ENCODE measurements at places on chromosomes 1 and 21.
A peak's percentile ranks its signal among the peaks of the same experiment; 100 is the strongest.

DNA sequence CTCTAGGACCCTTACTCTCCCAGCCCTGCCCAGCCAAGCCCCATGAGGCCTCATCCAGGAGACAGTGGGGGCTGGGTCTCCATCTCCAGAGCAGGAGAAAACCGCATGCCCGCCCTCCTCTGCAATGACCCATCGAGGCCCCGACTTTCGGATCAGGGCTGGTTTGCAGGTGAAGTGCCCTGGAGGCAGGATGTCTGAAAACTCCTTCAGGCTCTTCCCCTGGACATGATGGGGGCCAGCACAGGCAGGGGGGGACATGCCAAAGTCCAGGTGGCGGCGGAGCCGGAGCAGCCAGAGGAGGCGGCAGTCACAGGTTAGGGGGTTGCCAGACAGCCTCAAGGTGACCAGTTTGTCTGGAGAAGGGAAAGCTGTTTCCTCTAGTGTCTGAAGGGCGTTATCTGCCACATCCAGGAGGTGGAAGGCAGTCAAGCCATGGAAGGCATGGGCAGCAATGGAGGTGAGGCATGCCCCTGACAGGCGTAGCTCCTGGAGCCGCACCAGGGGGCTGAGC is 3.9 kb downstream of the LINGO4 start:
- no peak for DNase-seq

DNA sequence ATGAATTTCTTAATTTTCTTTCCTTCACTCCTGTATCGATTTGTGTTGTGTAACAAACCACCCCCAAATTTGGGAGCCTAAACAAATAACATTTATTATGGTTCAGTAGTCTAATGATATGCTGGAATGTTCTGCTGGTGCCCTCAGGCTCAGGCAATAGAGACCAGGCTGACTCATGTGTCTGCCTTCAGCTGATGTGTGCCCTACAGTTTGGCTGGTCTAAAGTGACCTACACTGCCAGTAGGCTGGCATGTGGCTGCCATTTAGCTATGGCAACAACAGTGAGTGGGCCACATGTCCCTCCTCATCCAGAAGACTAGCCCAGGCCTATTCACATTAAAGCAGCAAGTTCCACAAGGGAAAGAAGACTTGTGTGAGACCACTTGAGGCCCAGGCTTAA is 115.8 kb downstream of the PTPRC start:
- no peak for DNase-seq

- DNase-seq: no peak
Observed at GRCh38 chr21:45141507-45141906, 67.1 kb downstream of the ADARB1 start.

GRCh38 chr1:198167436-198167934 is 10.7 kb downstream of the NEK7 start:
- DNase-seq: peak; percentile 74

DNA sequence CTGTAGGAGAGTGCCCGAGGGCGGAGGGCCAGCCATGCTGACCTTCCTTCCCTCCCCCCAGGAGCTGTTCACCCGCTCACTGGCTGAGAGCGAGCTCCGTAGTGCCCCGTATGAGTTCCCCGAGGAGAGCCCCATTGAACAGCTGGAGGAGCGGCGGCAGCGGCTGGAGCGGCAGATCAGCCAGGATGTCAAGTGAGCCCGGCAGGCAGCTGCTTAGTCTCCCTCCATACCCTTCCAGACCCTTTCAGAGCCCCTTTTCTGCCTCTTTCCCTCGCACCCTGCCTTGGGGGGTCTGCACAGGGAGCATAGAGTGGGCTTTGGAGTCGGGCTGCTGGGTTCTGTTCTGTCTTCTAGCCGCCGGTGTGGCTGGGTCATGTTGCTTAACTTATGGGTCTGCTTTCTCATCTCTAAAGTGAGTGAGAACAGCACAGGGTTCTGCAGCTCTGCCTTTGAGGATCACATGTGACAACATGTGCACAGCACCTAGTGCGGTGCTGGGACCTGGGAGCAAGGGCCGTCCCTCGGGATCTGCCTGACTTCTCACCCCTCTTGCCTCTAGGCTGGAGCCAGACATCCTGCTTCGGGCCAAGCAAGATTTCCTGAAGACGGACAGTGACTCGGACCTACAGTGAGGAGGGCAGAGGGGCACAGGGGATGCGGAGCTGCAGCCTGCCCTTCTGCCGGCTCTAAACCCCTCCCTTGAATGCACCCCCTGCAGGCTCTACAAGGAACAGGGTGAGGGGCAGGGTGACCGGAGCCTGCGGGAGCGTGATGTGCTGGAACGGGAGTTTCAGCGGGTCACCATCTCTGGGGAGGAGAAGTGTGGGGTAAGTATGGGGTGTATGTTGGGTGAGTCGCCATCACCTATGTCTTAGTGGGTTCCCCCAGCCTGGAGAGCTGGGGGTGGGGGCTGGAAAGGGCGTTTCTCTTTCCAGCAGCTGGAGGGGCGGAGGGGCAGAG is 6.2 kb downstream of the AMPD2 start:
- no peak for DNase-seq

- DNase-seq: no peak
Observed at GRCh38 chr21:19049567-19049966, 646.0 kb upstream of the TMPRSS15 start.

DNA sequence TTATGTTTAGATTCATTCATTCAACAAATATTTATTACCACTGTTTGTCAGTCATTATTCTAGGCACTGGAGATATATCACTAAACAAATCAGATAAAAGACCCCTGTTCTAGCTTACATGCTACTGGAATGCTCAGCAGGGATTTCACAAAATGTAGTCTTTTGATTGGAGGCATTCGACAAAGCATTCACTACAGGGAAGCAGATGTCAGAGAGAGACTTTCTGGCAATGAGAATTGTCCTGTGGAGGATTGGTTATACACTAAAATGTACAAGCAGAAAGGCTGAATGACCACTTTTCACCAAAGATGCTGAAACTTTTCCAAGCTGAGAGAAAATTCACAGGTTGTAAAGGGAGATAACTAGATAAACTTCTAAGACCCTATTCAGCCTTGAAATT is 57.7 kb downstream of the SCMH1 start:
- DNase-seq: no peak

- DNase-seq: no peak
Observed at GRCh38 chr1:160169553-160170399, 18.4 kb downstream of the ATP1A4 start.

GRCh38 chr1:77282187-77282865 is 507 bp downstream of the AK5 start:
- peak; percentile 76 for DNase-seq

DNA sequence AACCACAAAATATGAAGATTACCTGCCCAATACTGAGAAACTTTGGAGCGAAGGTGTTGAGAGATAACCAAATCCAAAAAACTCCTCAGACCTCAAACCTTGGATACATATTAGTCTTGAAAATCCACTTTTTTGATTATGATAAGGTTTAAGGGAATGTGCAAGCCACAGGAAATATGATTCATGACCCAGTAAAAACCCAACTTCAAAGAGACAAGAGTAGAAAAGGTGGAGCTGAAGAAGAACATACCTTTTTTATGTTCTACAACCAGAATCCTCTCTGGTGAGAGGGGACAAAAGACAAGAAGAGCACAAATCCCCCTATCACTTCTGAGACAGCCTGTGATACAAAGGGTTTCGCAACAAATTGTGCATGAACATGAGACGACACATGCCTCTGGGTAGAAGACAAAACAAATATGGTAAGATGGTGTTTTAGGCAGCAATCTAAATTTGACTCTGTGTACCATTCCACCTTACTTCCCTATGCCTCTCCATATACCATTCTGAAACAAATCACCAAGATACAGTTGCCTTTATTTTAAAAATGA is 37.3 kb downstream of the COL24A1 start:
- no peak for DNase-seq

- DNase-seq: no peak
Observed at GRCh38 chr1:222911866-222912265, 97.0 kb downstream of the DISP1 start.

DNA sequence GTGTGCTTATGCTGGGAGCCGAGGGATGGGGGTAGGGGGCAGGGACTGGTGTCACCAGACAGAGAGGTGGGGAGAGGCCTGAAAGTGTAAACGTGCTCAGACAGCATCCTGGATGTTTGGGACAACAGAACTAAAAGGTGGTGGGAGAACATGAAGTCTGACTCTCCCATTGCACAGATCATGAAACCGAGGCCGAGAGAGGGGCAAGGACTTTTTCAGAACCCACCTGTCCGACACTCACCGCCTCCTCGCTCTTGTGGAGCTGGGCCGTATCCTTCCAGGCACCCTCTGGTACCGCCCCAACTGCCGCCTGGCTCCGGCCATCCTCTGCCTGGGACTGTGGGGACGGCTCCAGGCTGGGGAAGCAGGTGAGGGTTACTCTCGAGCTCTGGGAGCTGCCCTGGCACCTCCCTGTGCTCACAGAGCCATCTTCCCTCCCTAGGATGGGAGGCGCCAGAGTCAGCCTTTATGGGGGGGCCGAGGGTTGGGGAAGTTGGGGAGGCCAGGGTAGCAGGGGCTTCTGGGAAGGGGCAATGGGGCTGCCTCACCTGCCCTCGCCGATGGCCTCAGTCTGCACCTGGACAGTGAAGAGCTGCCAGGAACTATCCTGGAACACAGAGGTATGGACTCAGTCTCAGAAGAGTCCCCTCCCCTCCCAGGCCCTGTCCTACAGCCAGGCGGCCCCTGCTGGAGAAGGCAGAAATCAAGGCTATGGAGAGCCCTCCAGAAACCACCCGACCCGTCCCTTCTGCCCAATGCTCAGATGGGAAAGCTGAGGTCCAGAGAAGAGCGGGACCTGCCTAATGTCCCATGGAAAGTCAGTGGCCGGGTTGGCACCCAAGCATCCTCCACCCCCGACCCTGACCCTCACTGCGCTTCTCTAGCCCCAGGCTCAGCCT is 7.0 kb downstream of the ATP13A2 start:
- no peak for DNase-seq

DNA sequence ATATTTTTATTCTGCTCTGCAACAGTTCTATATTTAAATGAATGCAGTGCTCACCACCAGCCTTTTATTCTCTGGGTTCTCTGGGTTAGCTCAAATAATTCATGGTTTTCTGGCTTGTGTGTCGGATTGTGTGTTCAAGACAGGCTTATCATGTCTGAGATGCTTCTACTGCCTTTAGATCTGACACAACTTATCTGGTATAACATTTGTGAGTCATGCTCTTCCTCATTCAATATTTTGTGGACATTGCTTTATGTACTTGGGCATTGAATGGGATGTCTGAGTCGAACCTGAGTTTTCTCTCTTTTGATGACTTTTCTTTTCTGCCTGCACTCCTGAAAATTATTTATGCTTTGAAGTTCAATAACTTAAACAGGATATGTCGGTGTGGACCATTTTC is 17.6 kb upstream of the PKP1 start:
- no peak for DNase-seq

DNA sequence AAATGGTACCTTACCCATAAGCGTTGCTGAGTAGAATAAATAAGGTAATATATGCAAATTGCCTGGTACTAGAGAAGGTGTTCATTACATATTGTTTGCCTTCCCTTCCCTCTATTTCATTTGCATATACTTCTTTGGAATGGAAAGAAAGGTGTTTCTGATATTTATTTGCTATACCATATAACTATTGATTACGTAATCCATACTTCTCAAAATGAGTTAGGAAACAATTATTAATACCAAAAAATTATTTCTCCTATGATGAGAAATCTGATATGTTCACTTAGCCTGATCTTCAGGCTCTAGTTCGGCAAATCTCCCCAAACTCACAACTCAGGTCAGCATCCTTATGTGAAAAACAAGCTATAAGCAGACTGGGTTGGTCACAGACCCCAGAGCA is 119.3 kb downstream of the DAB1 start:
- DNase-seq: no peak

DNA sequence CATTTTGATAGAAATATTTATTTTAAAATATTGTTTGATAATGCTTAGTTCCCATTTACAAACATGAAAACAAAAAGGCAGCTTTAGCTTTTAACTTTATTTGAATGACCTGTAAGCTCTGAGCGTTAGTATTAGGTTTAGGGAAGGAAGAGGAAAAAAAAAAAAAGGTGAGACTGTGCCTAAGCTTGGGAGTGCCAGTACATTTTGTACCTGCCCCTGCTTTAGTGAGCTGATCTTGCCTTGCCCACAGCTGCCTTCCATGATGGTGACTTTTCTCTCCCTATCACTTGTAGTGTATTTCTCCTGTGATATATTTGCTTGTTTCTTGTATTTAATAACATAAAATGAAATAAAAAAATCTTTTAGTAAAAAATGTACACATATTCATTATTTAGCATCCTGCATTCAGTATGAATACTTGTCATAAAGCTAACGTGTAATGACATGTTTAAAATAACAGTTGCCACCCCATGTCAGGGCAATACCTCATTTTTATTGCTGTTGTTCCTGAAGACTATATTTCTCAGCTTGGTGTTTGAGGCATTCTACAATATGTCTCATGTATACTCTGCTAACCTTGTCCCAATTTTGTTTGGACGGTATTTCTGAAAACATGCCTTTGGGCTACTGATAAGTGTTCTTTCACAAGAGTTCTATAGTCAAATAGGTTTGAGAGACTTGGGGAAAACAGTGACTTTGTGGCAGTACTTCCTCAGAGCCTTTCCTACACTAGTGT is 76.3 kb downstream of the NEK7 start:
- no peak for DNase-seq

DNA sequence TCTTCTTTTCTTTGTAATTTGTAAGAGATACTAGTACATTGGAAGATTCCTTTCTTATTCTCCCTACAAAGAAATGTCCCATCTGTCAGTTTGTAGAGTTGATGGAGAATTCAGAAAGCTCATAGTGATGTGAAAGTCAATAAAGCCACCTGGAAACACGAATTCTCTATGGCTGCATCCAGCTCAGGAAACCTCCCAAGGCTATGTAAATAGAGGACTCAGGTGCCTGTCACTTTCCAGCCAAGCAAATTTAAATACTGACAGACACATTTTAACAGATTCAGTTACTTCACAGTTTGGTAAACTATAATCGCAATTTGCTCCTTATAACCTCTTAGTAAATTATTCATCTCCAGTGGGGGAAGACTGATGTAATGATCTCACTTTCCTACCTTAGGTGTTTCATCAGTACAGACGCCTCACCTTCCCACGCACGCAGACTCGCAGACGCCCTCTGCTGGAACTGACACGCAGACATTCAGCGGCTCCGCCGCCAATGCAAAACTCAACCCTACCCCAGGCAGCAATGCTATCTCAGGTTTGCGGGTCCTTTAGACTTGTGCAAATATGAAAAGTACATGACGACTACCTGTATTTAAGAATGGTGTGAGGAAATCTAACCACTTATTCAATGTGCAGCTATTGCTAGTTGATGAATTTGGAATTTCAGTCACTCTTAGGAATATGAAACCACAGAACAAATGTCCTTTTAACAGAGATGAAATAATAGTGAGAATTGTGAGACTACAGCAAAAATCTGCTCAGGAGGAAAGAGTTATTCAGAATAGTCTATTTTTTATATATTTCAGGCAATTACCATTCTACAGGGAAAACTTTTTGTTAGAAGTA is 60.6 kb downstream of the PTPRC start:
- peak; percentile 86 for DNase-seq

- no peak for DNase-seq
Observed at GRCh38 chr21:36806103-36806502, 107.2 kb downstream of the SIM2 start.

DNA sequence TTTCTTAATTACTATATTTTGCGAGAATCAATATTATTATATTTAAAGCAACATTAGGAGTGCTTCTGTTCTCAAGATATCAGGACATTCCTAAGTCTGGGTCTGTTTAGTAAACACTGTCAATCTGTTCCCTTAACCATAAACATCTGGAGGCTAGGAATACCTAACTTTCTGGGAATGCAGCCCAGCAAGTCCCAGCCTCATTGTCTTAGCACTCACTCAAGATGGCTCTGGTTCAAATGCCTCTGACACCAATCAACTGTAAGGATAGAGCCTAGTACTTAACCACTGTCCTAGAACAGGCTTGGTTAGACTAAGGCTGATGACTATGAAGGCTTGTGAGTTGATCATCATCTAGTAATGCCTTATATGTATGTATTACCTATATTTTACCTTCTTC is 61.5 kb downstream of the TNN start:
- DNase-seq: no peak
